Left colon (tissue), 2 donors: ENCODE measurements at places on chromosomes 6 and 20. TPM values are rescaled to one million over a fixed set of nuclear protein-coding genes. Genes with fewer than 3 reads are reported as not detected.
A peak's percentile ranks its signal among the peaks of the same experiment; 100 is the strongest.

Gene PPIL6
- total RNA-seq = 2.0 TPM

- no peak for DNase-seq
Measured at GRCh38 chr6:162463576-162463975, 264.0 kb downstream of the PRKN start.

GRCh38 chr20:60057123-60057865 is 99.1 kb downstream of the CDH26 start:
- DNase-seq = peak; percentile 51

DNA sequence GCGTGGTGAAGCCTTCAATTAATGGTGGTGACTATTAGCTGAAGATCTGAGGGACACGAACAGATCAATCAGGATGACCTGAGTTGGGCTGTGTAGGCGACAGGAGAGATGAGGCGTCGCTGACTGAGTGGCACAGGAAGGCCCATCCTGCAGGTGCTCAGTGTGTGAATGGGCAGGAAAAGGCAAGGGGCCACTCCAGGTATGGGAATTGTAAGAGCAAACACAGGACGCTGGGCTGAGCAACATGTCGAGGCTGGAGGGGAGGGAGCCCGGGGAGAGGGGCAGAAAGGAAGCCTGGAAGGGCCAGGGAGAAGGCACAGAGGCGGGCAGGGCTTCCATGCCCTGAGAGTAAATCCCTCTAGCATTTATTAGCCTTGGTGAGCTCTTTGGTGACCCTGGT is 151.0 kb downstream of the VEGFA start:
- DNase-seq = no peak

Gene RIMS1
- 0.43 TPM for total RNA-seq

DNA sequence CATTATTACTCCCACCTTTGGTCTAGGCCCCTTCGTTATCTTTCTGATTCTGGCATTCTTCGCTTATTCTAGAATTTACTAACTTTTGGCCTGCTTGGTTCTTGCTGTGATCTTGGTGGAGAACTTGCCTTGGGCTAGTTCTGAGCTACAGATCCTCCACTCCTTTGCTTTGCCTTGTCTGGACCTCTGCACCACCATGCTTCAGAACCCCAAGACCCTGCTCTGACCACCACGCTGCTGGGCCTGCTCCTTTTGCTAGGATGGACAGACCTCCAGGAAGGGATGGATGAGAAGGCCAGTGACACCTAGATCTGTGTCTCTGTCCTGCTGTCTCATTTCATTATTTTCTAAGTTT is 30.4 kb upstream of the CCN2 start:
- DNase-seq = no peak

Gene OPN5
- total RNA-seq = not detected

DNA sequence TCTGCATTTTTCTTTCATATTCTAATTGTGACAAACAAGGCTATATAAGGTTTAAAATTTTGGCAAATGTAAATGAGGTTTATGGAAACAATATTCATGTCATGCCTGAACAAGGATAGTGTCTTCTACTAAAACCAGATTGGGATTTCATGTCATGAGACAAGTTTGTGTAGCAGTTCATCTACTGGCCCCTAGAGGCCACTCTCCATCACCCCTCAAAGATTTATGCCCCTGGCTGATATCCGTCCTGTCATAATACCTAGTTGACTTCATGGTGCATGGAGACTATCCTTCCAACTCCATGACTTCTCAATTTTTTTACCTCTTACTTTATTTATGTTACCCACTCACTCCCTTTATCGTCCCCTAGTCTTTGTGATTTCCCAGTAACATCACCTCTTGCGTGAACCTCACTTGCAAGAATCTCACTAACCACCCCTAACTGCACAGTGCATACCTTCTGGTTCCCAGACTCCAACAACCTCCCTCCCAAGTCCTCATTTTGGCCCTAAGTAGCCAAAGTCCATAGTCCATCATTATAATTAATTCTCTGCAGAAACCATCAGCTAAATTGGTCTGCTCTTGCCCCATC is 179.8 kb downstream of the TASP1 start:
- DNase-seq = peak; percentile 11

Gene DEFB124
- total RNA-seq = not detected

Gene SCRT2
- not detected for total RNA-seq

Gene TMEM151B
- total RNA-seq = 0.31 TPM

DNA sequence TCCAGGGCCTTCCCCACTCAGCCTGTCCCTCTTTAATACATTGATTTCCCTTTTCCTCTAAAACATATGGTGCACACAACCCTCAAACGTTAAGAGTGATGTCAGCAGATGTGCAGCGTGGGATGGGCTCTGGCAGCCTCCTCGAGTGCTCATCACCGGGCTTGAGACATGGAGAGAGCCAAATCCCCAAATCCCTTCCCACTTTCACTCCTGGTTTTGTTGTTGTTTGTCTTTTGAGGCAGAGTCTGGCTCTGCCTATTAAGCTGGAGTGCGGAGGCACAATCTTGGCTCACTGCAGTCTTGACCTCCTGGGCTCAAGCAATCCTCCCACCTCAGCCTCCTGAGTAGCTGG is 5.8 kb upstream of the PLTP start:
- no peak for DNase-seq

GRCh38 chr6:130613176-130613575 is 214.0 kb upstream of the SMLR1 start:
- DNase-seq = no peak

- no peak for DNase-seq
Measured at GRCh38 chr20:60446267-60447111, 488.3 kb downstream of the CDH26 start.

Gene CTAGE9
- total RNA-seq = not detected

Gene ELOVL4
- total RNA-seq = 0.31 TPM

Gene PLN
- 2.7 TPM for total RNA-seq

Gene HMGCLL1
- 0.47 TPM for total RNA-seq

DNA sequence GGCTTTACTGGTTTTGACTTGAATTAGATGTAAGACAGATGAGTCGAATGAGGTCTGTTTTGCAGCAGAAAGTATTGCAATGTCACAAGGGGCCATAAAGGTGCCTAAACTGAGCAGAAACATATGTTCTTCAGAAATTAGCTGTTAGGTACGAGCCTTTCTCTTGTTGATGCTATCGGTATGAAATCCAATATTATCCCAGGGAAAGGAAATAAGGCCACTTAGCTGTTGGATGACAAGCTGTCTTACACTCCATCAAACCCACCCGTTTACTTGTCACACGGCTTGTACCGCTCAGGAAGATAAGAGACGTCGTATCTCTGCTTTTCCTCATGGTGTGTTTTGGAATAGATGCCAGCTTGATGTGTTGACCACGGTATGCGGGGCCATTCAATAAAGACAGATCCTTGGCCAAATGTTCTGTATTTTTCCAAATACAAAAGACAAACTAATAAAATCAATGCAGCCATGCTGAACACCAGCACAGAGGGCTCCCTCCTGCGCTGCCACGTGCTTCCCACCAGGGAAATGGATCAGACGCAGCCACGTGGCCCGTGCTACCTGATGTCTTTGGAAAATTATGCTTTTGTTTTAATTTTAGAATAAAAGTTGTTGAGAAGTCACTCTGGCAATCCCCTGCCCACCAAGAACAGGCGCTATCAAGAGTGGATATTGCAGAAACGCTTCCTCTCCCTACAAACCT is 255.9 kb upstream of the SULF2 start:
- no peak for DNase-seq

DNA sequence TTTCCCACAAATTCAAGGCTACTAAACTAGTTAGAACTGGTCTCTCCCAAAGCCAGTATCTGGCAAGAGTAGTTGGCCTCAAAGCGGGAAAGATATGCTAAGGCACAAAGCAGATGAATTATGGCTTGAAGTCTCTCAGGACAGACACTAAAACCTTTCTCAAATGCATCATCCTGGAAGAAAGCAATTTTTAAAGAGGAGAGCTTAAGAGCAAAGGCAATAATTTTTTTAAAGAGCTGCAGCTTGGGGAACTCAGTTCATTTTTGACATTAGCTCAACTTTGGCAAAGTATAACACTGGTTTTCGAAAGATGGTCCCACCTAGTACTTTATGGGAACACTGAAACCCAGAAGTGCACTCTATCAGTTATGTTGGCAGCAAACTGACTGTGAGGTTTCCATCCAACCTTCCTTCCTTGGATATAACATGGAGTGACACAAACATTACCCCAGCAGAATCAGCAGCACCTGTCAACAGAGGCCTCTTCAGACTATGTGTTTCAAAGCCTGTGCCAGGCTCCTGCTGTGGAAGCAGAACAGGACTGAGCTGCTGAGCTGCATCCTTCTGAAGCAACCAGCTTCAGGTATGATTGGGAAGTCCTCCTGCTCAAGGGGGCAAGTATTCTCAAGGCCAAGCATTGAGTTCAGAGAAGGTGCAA is 852.3 kb upstream of the HS3ST5 start:
- no peak for DNase-seq
